ENCODE measurements at places on chromosomes 11 and 22.
A peak's percentile ranks its signal among the peaks of the same experiment; 100 is the strongest.

GRCh38 chr11:116700586-116701220, 72.1 kb downstream of the BUD13 start:
- no peak for DNase-seq

- no peak for DNase-seq
Observed at GRCh38 chr11:35237860-35238715, 99.1 kb downstream of the CD44 start.

DNA sequence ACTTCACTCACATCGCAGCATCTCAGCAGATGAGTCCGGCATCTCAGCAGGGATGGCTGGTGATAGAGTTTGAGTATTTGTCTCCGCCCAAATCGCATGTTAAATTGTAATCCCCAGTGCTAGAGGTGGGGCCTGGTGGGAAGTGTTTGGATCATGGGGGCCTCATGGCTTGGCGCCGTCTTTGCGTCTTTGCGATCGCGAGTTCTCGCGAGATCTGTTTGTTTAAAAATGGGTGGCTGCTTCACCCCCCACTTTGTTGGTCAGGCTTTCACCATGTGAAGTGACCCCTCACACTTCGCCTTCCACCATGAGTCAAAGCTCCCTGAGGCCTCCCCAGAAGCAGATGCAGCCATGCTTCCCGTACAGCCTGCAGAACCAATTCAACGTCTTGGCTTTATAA, 3.0 kb upstream of the RRP7A start:
- DNase-seq = no peak

DNA sequence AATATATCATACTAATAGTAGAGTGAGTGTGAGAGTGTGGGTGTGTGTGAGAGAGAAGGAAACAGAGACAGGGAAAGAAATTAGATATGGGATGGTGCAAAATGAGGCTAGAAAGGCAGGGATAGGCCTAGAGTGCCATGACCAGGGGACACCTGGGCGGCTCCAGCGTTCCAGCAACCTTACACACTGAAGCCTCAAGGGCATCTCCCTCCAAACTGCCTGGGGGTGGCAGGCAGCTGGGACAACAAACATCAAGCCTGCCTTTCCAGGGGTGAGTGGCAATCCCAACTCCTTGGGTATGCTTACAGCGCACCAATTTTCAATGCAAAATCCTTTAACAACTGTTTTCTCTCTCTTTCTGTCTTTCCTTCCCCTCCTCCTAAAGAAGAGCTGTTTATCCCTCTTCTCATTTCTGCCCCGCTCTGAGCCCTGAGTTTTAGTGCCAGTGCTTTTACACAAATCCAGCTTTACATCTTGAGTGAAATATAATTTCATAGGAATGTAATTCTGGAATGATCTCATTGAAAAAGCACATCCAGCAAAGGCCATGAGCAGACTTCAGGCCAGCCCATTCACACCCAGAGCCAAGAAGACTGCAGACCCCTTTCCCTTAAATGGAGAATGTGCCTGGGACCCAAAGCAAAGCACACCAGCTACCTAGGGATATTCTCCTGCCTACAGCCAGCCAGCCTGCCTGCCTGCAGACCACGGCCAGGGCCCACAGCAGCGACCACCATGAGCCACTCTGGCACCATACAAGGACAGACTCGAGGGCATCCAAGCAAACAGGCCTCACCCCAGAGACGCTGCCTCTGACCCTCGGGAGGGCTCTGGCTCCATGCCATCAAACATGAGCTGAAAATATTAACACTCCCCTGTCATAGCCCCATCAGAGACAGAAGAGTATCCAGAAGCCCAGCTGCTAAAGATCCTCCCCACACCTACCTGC, 90.3 kb downstream of the RPL27A start:
- DNase-seq = no peak

- DNase-seq = no peak
Observed at GRCh38 chr22:43411869-43412807, at the start of gene MPPED1. Gene MPPED1 (plus strand): TSS chr22:43412014. CDS start chr22:43424986, 12,972 bp downstream.

- peak; percentile 72 for DNase-seq
Observed at GRCh38 chr11:795634-796564, 2.2 kb downstream of the SLC25A22 start.

GRCh38 chr22:26689513-26690301, 32.3 kb downstream of the MIAT start:
- no peak for DNase-seq

DNA sequence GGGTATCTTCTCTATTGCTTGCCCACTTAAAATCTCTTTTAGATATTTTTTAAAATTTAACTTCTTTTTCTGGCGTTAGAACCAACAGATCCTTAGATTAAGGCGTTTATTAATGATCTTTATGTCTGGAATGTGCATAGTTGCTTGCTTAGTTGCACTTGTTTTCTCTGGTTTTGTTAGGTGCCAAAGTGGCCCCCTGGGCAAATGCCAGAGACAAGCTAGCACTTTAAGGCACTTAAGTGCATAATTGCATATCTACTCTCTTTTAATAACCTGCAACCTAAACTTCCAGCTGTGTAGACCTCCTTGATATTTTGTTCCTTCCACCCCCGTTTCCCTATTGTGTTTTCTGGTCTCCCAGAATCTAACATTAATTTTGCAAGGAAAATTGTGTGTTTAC, 3.3 kb downstream of the RBM4 start:
- DNase-seq = no peak

DNA sequence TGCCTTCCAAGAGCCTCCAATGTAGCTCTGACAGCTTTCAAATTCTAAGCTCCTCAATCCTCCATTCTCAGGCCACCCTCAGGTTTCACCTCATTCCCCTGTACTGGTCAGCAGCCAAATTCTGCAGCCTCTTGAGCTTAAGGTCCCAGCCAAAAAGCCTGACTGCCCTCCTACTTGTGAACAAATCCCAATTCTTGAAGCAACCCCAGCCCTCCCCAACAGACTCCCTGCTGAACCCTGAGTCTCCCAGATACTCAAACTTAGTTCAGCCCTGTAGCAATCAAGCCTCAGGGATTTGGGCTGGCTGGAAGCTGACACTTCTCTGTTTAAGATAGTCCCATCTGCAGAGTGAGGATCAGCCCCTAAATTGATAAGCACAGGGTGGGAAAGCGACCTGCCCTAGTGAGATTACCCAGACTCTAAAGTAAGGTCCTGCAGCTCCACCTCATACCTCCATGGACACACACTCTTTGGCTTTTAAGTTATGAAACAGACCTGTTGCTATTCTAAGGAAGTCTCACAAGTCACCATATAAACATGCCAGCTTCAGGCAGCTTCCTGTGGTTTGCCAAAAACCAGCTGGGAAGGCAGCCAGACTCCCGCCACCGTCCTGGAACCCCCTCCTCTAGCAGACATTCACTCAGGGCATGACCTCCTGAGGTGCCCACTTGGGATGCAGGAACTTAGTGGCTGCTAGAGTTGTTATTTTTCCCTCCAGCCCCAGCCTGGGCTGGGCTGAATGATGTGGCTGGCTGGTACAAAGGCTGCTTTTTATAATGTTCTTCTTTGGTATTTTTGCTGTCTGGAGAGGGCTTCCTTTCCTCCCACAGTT, 82.5 kb upstream of the PICALM start:
- DNase-seq = no peak

- DNase-seq = no peak
Observed at GRCh38 chr11:10778217-10778970, 27.3 kb downstream of the CTR9 start.

GRCh38 chr11:6238902-6239301, at the start of gene CNGA4:
Gene CNGA4 (plus strand): TSS chr11:6239089. CDS start chr11:6239207, 118 bp downstream.
- no peak for DNase-seq

- DNase-seq = no peak
Observed at GRCh38 chr22:43039800-43040199, 24.9 kb upstream of the PACSIN2 start.

GRCh38 chr11:5624489-5625279, at the start of gene TRIM34:
Gene TRIM34 (plus strand): TSS chr11:5625001. CDS start chr11:5632332, 7,331 bp downstream.
- peak; percentile 26 for DNase-seq

GRCh38 chr22:26416670-26417276, 12.3 kb upstream of the ASPHD2 start:
- no peak for DNase-seq

DNA sequence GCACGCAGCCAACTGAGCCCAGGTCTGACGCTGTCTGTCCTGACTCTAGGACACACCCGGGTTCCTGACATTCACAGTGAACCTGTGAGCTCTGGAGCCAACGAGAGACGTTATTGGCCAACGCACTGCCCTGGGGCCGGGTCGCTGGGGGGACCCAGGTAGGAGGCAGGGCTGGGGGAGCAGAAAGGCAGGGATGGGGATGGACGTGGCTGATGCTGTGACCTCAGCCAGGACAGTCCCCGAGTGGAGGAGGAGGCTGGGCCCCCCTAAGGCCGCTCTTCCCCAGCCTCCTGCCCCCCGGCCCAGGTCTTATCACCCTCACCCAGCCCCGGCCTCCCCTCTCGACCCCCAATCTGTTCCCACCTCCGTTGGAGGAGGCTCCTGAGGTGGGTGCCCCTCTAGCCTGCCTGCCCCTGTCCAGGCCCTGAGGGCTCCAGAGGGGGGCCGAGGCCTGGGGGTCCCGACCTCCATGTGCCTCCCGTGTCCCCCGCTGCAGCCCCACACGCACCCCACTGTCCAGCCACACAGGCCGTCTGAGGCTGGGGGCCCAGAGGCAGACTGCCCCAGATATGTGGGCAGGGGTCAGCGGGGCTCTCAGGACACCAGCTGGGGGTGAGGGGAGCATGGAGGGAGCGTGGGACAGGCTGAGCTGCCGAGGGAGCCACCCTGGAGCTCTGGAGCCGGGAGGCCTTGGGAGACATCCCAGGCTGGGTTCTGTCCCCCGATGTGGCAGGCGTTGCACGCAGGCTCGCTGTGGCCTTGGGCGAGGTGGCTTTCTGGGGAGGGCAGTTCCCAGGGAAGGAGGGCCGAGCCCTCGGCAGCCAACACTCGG, 29.2 kb upstream of the MUC5AC start:
- DNase-seq = no peak

DNA sequence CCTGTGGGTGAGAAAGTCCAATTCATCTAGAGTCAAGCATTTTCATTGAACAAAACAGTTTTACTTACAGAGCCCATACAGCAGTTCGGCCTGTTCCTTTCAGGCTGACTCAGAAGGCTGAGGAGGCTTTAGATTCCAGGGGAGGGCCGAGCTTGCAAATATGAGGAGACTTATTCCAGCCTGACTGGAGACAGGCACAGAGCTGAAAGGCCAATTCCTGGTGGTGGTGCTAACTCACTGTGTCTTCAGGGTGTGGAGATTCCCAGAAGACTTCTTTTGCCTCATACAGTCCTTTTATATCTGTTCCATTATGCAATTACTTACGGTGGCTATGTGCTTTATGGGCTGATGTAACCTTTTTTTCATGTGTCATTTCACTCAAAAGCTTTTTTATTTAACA, at the start of gene OR51E2:
OR51E2 (minus strand) TSS at position 269 of the 400 bp plus-strand sequence. CDS start 15,142 bp downstream, outside the sequence.
- no peak for DNase-seq

DNA sequence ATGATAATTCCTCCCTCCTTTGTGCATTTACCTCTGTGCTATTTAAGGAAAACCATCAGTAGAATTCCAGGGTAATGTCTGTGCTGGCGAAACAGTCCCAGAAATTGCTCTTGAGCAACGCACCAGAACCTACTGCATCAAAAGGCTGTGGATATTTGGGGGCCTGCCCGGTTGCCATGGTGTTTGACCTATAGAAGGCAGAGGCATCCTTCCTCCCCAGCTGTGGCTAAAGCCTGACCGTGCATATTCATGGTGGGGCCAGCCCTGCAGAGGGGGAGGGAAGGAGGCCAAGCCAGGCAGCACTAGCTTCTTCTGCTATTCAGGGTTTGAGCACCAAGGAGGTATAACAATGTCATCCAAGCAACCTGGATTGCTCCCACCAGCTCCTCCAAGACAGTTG, 215.0 kb upstream of the E2F8 start:
- no peak for DNase-seq

Measured in T-helper 9 cell (primary cell).